ENCODE measurements at places on chromosomes 4 and X.

DNA sequence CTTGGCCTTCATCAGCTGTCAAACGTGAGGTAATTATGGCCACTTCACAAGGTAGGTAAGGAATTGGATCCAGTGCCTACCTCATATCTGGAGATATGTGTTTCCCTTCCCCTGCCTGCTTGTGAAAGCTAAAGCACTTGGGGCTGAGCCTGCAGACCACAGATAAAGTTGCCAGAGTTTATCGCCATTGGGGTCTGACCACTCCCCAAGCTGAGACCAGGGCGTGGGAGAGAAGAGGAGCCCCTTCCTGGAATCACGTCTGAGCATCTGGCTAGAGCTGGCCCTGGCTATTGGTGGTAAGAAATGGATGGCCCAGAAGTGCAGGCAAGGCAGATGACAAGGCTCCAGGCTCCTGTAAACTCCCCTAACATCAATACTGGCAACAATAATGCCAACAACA is 2.7 kb downstream of the ALAS2 start:
- no peak for DNase-seq

GRCh38 chr4:29013341-29013740 is 1706.8 kb upstream of the PCDH7 start:
- no peak for DNase-seq

GRCh38 chr4:66653937-66654336 is 891.4 kb downstream of the CENPC start:
- no peak for DNase-seq

DNA sequence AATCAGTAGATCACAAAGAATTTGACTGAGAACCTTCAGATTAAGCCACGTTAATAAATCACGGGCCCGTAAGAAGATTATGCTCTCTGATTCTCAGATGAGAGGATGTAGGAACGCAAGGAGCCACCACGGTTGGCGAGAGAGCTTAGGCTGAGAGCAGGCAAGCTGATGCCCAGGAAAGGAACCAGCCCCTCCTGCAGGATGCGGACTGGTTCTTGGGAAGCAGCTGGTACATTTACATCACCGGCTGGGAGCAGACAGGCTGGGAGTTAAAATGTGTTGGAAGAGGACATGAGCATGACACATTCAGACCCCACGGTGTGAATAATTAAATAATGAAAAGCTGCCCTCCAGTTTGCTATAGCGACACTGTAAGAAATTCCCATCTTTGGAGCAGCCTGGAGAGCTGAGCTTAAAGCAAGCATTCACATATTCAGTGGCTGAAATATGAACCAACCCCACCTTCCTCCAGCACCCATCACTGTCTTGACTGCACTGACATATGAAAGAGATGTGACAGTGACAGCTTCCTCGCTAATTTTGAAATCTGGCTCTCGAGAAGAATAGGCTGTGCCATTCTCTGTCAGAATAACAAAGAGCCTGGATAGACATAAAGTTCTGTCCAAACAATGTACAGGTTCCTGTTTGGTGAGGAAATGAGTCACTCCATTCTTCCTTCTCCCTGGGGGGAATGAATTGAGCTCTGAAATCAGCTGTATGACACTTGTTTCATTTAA is 33.1 kb downstream of the LNX1 start:
- DNase-seq: peak; percentile 39

DNA sequence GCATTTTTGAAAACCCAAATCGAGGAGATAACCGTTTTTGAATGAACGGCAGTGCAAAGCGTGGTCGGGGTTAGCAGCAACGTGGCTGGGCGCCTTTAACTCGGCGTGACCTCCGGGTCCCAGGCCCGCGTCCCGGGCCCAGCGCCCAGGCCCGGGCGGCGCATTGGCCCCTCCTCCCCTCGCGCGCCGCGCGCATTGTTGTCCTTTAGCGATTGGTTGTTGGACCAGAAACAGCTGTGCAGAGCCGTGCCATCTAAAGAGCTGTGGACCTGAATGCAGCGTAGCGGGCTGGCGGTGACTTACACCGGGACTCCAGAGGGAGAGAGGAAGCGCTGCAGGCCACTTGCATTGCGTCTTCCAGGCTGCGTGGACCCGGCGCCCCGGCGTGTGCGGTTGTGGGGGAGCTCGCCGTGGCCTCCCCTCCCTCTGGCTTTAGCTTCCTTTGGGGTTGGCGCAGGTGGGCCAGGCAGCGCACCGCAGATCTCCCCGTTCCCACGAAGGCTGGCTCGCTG is at the start of gene STOX2:
STOX2 (plus strand) TSS at position 227 of the 512 bp plus-strand sequence. CDS start 1,484 bp downstream, outside the sequence.
- DNase-seq: no peak

GRCh38 chr4:123547216-123548165 is 150.9 kb downstream of the SPRY1 start:
- DNase-seq: no peak

DNA sequence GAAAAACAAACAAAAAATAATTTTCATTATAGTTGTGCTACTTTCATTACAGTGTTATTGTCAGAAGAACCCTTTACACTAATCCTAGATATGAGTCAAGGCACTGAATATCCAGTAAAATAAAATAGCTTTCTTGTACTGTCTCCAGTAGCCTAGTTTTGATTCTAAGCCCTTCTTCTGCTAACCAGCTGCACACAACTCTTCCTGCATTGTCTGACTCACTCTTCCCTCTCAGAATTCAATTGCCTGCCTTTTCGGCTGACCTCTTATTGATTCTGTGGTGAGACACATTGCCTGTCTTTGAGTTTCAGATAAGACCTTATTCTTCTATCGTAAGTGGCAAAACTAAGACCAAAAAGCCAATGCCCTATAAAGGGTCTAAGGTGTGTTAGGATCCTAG is 26.7 kb upstream of the PCDH18 start:
- DNase-seq: no peak

DNA sequence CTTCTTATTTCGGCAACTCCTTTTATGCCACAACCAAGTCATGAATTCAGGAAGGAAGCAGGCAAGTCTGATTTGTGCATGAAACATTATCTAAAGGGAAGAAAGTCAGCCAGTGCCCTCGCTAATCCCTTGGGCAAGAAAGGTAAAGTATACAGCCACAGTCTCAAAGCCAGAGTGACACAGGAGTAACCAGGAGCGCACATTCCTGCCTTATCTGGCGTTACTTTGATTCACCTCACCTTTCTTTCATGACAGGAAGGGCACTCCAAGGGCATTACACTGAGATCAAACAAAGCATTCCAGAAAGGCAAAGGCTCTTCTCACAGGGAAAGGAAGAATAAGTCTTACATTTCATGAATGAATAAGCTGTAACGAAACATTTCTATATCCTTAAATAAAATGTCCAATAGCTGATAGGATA is 38.8 kb downstream of the FAT1 start:
- no peak for DNase-seq

- no peak for DNase-seq
These were observed 63.7 kb downstream of the VSIG4 start for GRCh38 chrX:65976161-65976560.

DNA sequence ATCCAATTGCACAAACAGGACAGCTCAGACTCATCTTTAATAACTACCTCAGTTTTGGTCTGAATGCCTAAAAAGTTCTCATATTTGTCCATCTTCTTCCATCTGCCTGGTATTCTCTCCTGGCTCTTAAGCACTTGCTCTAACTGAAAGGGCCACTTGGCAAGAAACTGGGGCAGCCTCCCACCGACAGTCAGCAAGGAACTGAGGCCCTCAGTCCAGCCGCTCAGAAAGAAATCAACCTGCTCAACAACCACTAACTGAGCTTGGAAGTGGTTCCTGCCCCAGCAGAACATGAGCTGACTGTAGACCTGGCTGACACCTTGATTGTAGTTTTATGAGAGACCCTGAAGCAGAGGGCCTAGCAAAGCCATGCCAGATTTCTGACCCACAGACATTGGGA is 84.4 kb downstream of the PPEF2 start:
- no peak for DNase-seq

DNA sequence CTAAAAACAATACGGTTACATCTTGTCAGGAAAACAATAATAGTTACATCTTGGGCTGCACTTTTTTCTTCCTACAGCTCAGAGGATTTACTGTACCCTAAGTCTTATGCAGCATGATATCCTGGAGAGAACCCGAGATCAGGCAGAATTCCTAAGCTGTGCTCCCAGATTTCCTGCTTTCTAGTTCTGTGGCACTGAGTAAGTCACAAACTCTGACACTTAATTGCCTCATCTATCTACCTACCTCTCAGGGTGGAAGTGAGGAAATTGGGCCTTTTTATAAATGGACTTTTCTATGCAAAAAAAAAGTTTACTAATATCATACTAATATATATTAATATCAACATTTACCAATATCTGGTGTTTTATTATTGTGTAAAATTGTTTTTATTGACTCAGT is 438.5 kb downstream of the INPP4B start:
- DNase-seq: no peak

GRCh38 chrX:112687189-112687691 is 7.5 kb upstream of the LHFPL1 start:
- no peak for DNase-seq

DNA sequence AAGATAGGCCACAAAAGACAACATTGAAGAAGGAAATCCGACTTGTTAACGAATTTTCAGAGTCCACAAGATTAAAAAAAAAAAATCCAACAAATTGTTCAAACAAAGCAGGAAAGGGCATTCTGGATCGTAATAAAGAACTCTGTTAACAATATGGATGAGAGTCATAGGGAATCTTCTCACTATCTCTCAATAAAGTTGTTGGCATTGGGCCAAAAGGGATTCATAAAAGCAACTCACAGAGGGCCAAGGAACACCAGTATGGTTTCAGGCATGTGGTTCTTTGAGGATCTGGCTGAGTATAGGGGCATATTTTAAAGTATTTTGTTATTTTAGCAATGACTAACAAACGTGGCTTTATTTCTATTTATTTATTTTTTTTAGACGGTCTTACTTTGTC is 49.5 kb downstream of the SHISA3 start:
- DNase-seq: no peak

DNA sequence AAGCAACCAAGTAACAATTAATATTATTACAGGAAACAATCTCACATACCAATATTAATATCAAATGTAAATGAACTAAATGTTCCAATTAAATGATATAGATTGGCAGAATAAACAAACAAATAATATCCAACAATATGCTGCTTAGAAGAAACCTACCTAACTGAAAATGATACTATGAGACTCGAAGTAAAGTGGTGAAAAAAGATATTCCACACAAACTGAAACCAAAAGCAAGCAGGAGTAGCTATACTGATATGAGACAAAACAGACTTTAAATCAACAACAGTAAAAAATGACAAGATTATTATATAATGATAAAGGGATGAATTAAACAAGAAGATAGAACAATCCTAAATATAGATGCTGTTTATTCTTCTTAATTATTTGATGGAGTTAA is 140.1 kb downstream of the SPANXN4 start:
- DNase-seq: no peak

- no peak for DNase-seq
These were observed 32.4 kb upstream of the BLTP1 start for GRCh38 chr4:122119739-122120138.

DNA sequence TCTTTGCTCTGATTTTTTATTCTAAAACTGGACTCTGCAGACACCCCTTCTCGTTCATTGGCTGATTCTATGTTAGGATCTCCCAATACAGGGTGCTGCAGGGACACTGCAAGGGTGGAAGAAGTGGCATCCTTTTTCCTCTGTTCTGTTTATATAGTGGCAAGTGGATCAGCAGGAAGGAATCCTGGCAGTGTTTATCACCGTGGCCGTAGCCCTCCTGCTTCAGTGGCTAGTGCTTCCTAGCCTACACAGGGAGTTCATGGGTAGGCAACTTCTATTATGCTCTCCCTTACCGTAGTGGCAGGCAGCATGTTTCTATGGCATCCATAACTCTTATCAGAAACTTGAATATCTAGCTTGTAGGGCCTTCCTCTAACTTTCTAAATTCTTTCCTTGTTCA is 6.4 kb upstream of the AP1AR start:
- DNase-seq: no peak

GRCh38 chr4:134944115-134944514 is 742.5 kb upstream of the PABPC4L start:
- DNase-seq: no peak

DNA sequence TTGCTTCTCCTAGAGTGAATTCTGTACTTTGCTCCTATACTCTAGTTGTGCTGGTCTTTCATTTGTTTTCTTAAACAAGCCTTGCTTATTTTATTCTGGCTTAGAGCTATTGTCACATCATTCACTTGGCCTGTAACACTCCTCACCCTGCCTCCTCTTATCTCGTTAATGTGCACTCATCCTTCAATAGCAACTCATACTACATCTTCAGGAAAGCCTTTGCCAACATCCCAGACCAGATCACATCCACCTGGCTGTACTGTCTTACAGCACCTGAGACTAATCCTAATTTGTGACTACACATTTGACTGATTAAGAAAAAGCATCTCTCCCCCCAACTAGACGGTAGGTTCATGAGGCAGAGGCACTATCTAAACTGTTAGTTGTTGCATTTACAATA is 80.8 kb downstream of the SLC7A11 start:
- DNase-seq: no peak

GRCh38 chr4:28227764-28228163 is 1367.1 kb downstream of the STIM2 start:
- DNase-seq: no peak

DNA sequence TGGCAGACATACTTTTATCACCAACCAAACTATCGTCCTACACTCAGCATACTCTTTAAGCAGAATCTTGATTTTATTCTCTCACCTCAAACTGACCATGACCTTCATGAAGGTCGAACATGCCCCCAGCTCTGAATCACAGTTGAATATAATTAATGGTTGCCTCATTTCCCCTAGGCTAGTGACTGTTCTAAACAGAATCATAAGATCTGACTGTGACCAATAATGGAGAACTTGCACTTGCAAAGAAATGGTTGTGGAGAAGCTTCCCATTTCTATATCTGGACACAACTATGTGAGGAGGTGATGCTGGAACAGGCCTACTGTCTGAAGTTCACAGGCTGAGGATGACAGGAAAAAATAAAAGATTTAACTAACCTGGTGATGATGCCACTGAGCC is 85.1 kb downstream of the PDGFC start:
- DNase-seq: no peak

DNA sequence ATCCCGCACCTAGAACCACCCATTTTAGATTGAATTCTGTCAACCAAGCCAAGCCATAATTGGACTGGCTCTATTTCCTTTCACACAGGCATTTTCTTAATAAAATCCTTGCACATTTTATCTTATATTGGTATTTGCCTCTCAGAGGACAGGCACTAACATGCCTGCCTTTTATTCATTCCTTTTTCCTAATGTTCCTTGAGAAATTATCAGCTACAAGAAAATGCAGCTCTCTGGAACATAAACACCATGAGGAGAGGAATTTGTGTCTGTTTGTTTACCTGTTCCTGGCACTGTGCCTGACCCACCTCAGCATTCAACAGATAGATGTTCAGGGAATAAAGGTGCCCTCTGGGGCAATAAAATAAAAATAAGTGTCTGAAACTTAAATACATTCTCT is 116.2 kb downstream of the PDHA2 start:
- DNase-seq: no peak

DNA sequence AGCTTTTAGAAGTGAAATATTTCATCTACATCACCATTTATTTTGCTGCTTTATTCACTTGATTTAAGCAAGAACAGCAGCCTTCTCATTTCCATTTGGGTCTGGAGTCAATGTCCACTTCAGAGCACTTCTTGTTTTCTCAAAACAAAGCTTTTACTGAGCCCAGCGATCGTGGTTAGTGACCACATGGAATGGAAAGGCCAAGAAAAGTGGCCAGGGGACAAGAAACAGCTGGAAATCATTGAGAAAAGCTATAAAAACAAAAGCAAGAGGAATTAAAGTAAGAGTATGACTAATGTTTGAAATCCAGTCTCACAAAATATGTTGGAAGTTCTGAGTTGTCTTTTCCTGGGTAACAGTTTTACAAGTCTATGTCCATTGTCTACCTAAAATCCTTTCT is 328.4 kb upstream of the INTU start:
- DNase-seq: no peak

- no peak for DNase-seq
These were observed 6.9 kb downstream of the CLCN3 start for GRCh38 chr4:169627307-169627706.
